ENCODE measurements at places on chromosomes 1 and 21. TPM values are rescaled to one million over a fixed set of nuclear protein-coding genes. Genes with fewer than 3 reads are reported as not detected.

Gene MAP7D1
- 49.6 TPM for total RNA-seq

Gene AMPD1
- total RNA-seq, result 8.2 TPM

Gene TRIM58
- total RNA-seq, result 7.7 TPM

Gene TNFRSF8
- total RNA-seq, result 0.10 TPM

Gene GJA4
- 6.1 TPM for total RNA-seq

Gene MASP2
- total RNA-seq, result not detected

Gene IRF6
- 77.9 TPM for total RNA-seq

Gene IPP
- 14.4 TPM for total RNA-seq

Gene CACHD1
- 25.4 TPM for total RNA-seq

Gene CD48
- 8.2 TPM for total RNA-seq

Gene AGMAT
- 0.99 TPM for total RNA-seq

Gene ACTN2
- 111 TPM for total RNA-seq

Gene EFCAB7
- total RNA-seq, result 13.5 TPM

Gene FCGR1A
- 3.3 TPM for total RNA-seq

Gene SYT6
- total RNA-seq, result 0.10 TPM

Gene FMO3
- not detected for total RNA-seq

Gene CLCA1
- total RNA-seq, result not detected

Gene COL24A1
- 5.6 TPM for total RNA-seq

Gene DCST1
- 0.10 TPM for total RNA-seq

Gene PLCH2
- 15.3 TPM for total RNA-seq

Gene ELAPOR1
- 3.5 TPM for total RNA-seq

Gene CR1L
- 1.6 TPM for total RNA-seq

Gene SAMSN1
- total RNA-seq, result 9.6 TPM

Gene LTN1
- 38.9 TPM for total RNA-seq

Gene OPRD1
- 0.20 TPM for total RNA-seq

Gene AK5
- 6.4 TPM for total RNA-seq

Gene CFHR4
- not detected for total RNA-seq

Gene THAP3
- total RNA-seq, result 22.1 TPM

Gene FCAMR
- total RNA-seq, result not detected

Gene FNDC10
- total RNA-seq, result 0.99 TPM

All from skin of body (tissue), 3 donors.